ENCODE measurements at places on chromosomes 5 and 9. TPM values are rescaled to one million over a fixed set of nuclear protein-coding genes. Genes with fewer than 3 reads are reported as not detected.

The GABBR2 gene
- total RNA-seq: not detected

The MZB1 gene
- 0.95 TPM for total RNA-seq

The FCHO2 gene
- total RNA-seq: 16.7 TPM

The ENTR1 gene
- 37.3 TPM for total RNA-seq

The IRGM gene
- total RNA-seq: not detected

The QSOX2 gene
- total RNA-seq: 7.3 TPM

The ENTREP1 gene
- 0.26 TPM for total RNA-seq

The PTGES2 gene
- 67.2 TPM for total RNA-seq

The ADRB2 gene
- total RNA-seq: 1.5 TPM

DNA sequence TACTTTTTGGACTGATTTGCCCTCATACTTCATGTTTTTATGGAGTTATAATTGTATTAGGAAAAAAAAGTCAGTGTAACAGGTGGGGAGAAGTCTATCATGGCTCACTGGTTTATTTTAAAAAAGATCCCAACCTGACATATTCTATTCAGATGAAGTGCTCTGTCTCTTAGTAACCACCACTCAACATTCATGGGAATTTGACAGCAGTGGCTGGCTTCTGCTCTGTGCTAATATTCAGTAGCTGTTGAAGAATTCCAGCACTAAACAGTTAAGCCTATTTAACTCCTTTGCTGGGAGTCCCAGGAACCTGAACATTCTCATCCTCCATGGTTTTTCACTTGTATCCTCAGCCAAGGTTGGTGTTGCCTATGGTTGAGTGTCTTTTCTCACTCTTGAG, 23.1 kb downstream of the CMYA5 start:
- no peak for DNase-seq

DNA sequence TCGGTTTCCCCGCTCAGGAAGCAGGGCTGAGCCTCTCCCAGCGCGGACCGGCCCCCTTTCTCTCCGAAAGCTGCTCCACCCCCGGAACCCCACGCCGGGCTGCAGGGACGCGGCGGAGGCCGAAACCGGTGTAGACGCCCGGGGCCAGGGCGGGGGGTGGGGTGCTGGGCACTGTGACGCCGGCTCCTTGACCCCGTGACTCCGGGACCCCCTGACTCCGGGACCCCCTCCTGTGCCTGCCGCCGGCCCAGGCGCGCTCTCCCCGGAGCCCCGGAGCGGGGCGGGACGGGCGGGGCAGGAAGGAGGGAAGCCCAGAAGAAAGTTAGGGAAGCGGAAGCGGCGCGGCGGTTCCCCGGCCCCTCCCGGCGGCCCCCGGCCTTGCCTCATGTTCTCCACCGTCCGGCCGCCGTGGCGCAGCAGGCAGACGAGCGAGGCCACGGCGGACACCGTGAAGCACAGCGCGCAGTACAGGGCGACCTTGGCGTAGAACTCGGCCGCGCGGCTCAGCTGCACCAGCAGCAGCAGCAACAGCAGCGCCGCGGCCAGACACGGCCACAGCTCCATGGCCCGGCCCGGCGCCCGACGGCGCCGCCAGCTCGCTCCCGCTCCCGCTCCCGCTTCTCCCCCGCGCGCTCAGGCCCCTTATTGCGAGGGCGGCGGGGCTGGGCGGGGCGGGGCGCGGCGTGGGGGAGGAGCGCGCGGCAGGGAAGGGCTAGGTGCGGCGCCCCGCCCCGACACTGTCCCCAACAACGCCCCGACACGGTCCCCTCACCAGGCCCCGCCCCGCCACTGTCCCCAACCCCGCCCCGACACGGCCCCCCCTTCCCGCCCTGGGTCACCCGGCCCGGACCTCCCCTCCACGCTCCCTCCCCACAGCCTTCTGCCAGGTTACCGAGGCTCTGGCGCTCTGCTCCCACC, at the start of gene AGPAT2:
Gene AGPAT2, minus strand, starts transcription at position 664 of the 918 bp plus-strand sequence. Its CDS starts 100 bp downstream, at position 564.
- DNase-seq: peak; percentile 93

GRCh38 chr5:90640484-90641059, 82.0 kb downstream of the ADGRV1 start:
- no peak for DNase-seq

- no peak for DNase-seq
These were observed 337.5 kb upstream of the ZNF608 start for GRCh38 chr5:125083981-125084380.

- DNase-seq: no peak
These were observed 748.7 kb downstream of the TLE4 start for GRCh38 chr9:80320480-80320879.

DNA sequence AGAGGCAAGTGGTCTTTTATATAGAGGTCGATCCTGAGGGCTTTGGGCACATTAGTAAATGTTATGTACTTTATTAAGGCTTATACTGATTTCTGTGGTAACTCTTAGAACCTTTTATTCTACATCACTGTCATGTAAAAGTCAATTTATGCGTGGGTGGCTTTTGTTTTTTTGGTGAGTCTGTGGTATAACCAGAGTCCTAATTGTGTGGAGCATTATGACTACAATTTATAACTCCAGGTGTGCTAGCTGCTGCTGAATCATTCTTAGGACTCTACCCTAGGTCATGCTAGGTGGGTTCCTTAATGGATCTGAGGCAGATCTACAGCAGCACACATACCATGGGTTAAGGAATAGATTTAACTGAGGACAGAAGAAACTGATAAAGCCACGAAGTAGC, 33.9 kb upstream of the KCNN2 start:
- DNase-seq: no peak

DNA sequence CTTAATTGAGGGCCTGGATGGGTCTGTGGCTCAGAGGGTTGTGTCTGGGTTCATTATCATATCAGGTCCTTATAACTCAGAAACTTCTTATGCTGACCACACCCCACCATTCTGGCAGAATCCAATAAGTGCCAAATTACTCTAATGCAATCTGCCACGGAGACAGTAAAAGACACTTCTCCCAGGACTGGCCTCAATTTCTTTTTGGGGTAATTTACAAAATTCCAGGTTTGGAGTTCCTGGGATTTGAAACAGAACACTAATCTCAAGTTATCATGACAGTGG, 187.8 kb downstream of the GNAQ start:
- no peak for DNase-seq

DNA sequence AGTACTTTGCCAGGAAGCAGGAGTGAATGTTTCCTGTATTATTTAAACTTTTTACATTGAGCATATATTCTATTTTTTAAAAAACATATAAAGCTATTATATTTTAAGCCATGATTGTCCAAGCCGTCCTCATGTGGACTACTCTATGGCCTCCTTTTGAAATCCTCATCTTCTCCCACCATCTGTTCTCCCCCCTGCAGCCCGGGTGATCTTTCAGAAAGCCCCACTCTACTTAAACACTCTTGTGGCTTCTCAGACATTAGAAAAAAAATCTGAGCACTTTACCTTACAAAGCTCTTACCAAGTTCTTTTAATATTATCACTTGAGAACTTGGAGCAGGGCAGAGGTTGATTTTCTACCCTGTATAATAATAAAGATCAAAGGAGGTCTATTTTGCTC, 95.4 kb downstream of the CAVIN4 start:
- DNase-seq: no peak

DNA sequence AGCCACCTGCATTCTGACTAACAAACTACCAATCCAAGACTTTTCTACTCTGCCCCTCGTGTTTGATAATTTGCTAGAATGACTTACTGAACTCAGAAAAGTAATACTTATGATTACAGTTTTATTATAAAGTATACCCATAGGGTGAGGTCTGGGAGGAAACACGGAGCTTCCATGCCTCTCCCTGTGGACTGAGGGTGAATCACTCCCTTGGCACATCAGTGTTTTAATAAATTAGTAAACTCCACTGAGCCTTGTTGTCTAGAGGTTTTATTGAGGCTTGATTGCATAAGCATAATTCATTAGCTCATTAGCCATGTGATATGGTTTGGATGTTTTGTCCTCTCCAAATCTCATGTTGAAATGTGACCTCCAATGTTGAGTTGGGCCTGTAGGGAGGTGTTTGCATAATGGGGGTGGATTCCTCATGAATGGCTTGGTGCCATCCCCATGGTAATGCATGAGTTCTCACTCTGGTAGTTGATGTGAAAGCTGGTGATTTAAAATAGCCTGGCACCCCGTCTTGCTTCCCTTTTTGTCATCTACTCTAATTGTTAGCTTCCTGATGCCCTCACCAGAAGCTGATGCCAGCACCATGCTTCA, 233.6 kb upstream of the TRPC7 start:
- no peak for DNase-seq

DNA sequence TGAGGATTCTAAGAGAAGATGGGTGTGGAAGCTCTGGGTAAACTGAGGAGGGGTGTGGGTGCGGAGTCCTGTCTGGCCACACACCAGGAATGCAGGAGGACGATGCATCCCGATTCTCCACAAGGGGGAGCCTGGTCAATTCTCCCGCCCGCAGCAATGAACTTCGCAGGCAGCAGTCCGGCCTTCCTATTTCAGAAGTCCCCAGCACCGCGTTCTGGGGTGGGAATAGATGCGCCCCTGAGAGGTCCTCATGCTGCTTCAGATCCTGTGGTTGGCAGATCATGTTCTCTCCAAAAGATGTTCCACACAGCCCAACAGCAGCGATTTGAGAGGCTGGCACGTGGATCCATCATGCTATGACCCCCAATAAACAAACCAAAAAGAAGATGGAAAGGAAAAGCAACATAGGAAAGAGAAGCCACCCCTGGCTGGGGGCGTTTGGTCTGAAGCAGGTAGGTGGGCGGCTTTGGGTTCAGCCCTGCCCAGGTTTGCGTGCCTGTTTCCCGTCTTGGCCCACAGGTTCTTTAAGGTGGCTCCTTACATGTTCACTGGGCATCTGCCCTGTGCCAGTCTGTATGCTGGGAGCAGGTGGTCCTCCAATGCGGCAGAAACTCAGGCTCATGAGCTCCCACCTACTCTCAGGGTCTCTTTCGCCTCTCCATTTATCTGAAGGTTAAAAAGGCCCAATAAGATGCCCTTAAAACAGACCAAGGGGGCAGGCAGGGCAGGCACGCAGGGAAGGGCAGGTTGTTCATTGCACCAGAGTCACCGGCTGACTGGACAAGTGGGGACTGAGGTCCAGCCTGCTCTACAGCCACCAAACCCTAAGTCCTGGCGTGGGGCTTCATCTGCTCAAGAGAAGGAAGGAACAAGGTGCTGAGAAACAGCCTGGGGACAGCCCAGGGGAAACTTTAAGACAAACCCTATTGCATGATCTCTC, 171.6 kb downstream of the PAX5 start:
- peak; percentile 60 for DNase-seq

DNA sequence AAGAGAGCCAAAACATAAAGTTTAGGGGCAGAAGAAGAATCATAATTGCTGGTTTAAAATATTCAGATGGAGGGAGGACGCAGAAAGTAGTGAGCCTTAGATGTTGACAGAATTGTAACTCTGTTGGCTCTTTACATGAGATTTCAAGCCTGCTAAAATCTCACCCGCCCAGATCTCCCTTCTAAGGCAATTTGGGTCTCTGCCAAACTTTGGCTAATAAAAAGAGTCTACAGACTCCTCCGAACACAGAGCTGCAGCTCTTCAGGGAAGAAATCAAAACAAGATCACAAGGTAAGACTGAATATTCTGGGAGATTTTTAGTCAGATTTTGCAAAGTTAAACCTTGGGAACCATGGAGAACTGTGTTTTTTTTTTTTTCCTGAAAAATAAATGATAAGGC, at the start of gene IL33:
Gene IL33, plus strand, starts transcription at position 246 of the 400 bp plus-strand sequence. CDS start 25,888 bp downstream, outside the sequence.
- DNase-seq: no peak

GRCh38 chr5:90844931-90845330, 286.3 kb downstream of the ADGRV1 start:
- no peak for DNase-seq

- no peak for DNase-seq
These were observed 254.6 kb downstream of the EDIL3 start for GRCh38 chr5:84130006-84130580.

- no peak for DNase-seq
These were observed 30.6 kb upstream of the TMED7 start for GRCh38 chr5:115656404-115656803.

DNA sequence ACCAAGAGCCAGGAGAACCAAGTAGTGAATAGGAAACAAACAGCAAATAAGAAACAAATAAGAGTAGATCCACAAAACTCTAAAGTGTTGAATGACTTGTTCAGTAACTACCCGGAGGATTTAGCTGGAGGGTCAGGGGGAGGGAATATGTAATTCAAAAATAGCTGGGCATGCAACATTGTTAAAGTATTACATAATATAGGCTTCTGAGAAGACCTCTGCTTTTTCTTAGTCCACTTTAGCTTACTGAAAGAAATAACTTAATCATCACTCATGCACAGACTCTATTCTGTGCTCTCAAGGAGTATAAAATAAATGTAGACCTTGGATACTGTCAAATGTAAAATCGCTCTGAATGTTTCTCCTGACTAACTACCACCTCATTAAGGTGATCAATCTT, 183.2 kb upstream of the POU5F2 start:
- no peak for DNase-seq

GRCh38 chr9:9117866-9118265, 1318.3 kb upstream of the DMAC1 start:
- DNase-seq: no peak

- no peak for DNase-seq
These were observed 25.3 kb downstream of the GGTA1 start for GRCh38 chr9:121474231-121474947.

- no peak for DNase-seq
These were observed 66.8 kb upstream of the MAP1B start for GRCh38 chr5:72040513-72040912.

DNA sequence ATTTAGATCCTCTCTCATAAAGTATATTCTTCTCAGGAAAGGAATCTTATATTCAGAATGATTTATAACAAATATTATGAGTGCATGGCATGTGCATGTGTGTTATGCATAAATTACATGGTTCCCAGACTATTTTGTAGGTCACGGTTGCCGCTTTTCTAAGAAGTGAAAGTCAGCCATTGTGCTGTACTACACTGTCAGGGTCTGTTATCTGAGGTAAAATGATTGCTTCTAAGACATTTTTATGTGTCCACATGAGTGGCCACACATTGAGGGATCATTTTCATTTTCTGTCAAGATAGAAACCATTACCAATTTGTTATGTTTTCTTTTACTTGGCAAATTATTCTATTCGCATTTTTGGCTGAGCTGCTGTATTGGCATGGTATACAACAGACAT, 210.8 kb downstream of the CWC27 start:
- DNase-seq: no peak

DNA sequence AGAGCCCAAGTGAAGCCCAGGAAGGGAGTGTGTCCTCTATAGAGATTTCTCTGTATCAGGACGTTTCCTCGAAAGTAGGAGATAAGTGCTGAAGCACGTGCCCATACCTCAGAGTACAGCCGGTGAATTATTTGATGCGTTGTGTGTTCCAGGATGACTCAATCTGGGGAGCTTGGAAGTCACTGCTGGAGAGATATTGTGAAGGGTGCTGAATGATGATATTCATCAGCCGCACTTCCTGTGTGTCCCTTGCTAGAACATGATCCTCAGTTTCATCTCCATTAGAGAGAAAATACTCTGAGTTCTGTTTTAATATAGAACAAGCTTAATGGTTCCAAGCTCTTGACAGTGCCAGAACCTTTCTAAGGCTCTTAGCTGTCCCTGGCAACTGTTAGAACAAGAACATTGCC, 402.3 kb upstream of the ADAMTSL1 start:
- no peak for DNase-seq
